Stimulated activated naive CD8-positive, alpha-beta T cell treated with anti-CD3 and anti-CD28 coated beads, Interleukin-15, amount 100 ng/mL, for 72 hours (primary cell): ENCODE measurements at places on chromosomes 1 and 21.

DNA sequence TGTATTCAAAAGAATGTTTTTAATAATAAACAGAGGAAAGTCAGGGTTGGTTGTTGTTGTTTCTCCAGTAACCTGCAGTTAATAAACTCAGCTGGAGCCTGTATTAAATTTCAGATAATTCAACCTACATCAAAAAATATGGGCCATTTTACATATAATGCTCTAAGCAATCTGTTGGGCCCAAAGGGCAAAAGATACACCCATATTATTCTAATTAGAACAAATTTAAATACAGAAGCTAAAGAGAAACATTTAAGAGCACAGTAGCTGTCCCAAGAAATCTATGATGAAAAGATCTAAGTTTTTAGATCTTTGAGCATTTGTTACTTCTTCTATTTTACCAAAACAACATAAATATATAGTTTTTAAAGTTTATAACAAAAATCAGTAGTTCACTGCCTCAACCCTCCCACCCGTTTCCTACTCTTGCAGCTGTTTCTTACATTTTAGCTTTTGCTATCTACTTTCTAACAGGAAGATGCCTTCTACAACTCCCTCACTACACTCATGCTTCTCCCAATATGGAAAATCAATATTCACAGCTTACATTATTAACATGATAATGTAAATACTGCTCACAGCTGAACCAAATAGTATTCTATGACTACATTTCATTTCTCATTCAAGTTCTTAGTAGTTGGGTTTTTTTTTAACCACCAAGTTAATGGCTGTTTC lies 94.9 kb upstream of the LBR start:
- no peak for DNase-seq

DNA sequence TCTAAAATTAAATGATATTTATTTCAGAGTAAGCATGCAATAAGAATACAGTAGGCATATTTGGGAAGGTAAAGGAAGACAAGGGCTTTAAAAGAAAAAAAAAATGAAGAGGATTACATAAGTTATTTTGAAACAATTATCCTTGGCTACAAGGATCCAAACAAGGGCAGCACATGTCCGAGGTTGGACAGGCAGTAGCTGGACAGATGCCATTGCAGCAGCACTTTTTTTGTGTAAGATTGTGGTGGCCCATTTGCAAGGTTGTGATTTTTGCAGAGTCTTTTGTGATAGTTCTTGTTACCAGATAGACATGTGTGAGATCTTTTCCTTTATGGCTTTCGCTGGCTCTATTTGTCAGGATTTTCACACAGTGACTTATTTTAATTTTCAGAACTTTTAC lies 89.4 kb upstream of the COG2 start:
- no peak for DNase-seq

- no peak for DNase-seq
These were observed 1423.9 kb upstream of the PRMT6 start for GRCh38 chr1:105632342-105633196.

- no peak for DNase-seq
These were observed 32.2 kb upstream of the SAMD13 start for GRCh38 chr1:84269306-84269705.

- no peak for DNase-seq
These were observed 376.3 kb upstream of the CAMK1G start for GRCh38 chr1:209207126-209207700.

- no peak for DNase-seq
These were observed 40.1 kb downstream of the TMEM200B start for GRCh38 chr1:29083317-29084195.

DNA sequence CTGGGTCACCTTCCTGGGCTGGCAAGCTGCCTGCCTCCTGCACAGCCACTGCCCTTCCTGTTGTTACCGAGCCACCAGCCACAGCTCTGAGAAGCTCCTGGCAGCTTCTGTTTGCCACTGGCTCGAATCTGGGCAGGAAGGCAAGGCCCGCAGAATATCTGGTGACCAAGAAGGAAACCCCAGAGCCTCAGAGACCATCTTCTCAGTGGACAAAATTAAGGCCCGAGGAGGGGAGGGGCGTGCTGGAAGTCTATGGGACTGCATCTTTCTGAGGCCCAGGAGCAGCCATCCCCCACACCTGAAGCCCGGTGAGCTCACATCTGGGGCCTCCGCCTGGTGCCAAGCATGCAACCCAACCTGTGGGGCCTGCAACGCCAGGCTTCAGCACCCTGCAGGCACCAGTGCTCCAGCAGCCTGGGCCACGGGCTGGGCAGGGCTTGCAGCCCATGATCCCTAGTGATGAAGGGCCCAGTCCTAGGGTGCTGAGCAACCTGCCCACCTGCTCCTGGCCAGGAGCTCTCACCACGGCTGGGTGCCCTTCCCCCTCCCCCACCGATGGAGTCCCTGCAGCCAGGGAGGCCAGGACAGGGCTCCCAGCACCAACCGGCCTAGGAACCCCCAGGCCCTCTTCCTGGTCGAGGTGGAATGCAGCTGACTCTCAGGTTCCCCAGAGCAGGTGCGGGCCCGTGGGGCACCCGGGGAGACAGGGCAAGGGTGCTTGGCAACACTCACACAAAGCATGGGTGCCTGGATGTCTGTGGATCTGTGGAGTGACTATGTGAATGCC lies 879 bp downstream of the CPTP start:
- DNase-seq: no peak

GRCh38 chr1:28248273-28249012 lies 10.9 kb upstream of the SESN2 start:
- DNase-seq: peak; percentile 82

GRCh38 chr1:34265396-34265795 lies 88.7 kb downstream of the C1orf94 start:
- no peak for DNase-seq
